ENCODE measurements at places on chromosomes 13 and 19. TPM values are rescaled to one million over a fixed set of nuclear protein-coding genes. Genes with fewer than 3 reads are reported as not detected.

SLC7A10 gene
- 130 TPM for total RNA-seq

BCL2L12 gene
- 3.3 TPM for total RNA-seq

ABCA7 gene
- total RNA-seq: 10.7 TPM

HCST gene
- 2.9 TPM for total RNA-seq

DNMT1 gene
- 36.7 TPM for total RNA-seq

KLF12 gene
- 11.0 TPM for total RNA-seq

ZNF225 gene
- 4.2 TPM for total RNA-seq

KLK12 gene
- total RNA-seq: not detected

RXFP2 gene
- total RNA-seq: 0.33 TPM

DLEU7 gene
- total RNA-seq: not detected

OR7G2 gene
- total RNA-seq: not detected

UNC13A gene
- total RNA-seq: not detected

PLIN5 gene
- total RNA-seq: 153 TPM

ZNF865 gene
- total RNA-seq: 3.4 TPM

ZNF98 gene
- 0.33 TPM for total RNA-seq

SYT5 gene
- total RNA-seq: not detected

ZNF793 gene
- total RNA-seq: 0.51 TPM

PSPN gene
- total RNA-seq: 1.5 TPM

KCNN1 gene
- not detected for total RNA-seq

ZNF585A gene
- 6.2 TPM for total RNA-seq

SBK2 gene
- not detected for total RNA-seq

GPR180 gene
- total RNA-seq: 13.9 TPM

TINCR gene
- 0.51 TPM for total RNA-seq

CEACAM4 gene
- total RNA-seq: 2.6 TPM

ERICH4 gene
- not detected for total RNA-seq

PSG3 gene
- not detected for total RNA-seq

PRODH2 gene
- not detected for total RNA-seq

GNG8 gene
- total RNA-seq: not detected

KANK3 gene
- total RNA-seq: 14.8 TPM

XAB2 gene
- 25.7 TPM for total RNA-seq

PRX gene
- 3.7 TPM for total RNA-seq

VSIG10L gene
- total RNA-seq: 1.4 TPM

All from subcutaneous adipose tissue (tissue), 4 donors.